A172 (cell line): ENCODE measurements at places on chromosomes 3 and 15.
A peak's percentile ranks its signal among the peaks of the same experiment; 100 is the strongest.

DNA sequence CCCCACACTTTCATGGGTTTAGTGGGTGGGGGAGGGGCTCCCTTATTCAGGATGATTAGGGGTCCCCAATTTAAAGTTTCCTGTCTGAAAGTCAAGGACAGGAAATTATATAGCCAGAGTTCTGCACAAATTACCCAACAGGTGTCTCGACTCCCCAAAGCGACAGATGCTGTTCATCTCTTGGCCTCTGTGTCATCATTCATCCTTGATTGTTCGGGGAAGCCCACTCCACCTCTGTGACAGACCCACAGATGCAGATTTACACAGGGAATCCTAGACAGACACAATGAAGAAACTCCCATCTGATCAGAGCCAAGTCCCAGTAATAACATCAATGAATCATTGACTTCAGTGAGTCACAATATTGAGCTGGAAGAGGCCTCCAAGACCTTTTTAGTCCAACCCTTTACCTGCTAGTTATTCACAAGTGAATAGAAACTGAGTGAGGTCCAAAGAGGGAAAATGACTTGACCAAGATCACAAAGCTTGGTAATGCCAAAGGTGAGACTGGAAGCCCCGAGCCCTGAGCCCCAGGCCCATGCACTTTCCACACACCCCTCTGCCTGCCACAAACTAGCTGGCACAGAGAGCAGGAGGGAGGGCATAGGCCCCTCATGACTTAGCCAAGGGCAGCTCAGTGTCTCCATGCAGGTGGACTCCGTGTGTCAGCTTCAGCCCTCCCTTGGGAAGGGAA is 7.9 kb upstream of the SRP14 start:
- DNase-seq: peak; percentile 73

DNA sequence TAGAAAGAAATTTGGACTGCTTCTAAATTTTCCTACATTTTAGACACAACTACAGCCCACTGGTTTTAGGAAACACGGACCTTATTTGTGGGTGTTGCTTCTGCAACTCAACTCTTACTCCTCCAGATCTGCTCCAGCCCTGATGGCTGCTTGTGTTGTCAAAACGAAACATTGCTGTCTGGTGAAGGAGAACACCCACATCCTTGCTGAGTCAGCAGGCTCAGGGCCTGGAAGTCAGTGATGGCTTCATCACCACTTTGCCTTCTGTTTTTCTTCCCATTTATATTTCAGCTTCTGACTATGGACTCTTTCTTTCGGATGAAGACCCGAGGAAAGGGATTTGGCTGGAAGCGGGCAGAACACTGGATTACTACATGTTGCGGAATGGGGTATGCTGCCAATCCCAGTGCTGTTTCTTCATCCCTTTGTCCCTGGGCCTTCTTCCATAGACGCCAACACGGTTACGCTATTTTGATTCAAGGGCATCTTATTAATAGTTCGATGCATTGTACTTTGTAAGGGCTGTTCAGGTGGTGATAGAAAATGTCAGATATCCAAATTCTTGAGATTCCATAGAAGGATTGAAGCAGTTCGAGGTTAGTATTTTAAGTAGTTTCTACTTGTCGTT is 392.6 kb upstream of the TPM1 start:
- peak; percentile 11 for DNase-seq

- DNase-seq: no peak
These were observed 1113.7 kb downstream of the OTOL1 start for GRCh38 chr3:162610261-162610660.

DNA sequence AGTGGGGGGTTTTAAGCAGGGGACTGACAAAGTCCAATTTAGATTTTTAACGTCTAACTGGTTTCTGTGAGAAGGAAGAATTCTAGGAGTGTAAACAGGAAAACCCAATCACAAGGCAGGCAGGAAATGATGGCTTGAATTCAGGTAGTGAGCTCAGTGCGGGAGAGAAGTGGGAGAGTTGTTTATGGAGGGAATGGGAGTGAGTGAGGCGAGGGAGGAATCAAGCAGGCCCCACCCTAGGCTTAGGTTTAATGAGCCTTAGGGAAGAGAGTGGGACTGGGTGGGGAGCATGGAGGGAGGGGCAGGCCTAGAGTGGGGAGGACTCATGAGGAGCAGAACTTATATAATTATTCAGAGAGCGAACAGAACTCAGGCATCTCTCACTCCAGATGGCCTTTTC is 17.9 kb downstream of the VIPR1 start:
- no peak for DNase-seq

DNA sequence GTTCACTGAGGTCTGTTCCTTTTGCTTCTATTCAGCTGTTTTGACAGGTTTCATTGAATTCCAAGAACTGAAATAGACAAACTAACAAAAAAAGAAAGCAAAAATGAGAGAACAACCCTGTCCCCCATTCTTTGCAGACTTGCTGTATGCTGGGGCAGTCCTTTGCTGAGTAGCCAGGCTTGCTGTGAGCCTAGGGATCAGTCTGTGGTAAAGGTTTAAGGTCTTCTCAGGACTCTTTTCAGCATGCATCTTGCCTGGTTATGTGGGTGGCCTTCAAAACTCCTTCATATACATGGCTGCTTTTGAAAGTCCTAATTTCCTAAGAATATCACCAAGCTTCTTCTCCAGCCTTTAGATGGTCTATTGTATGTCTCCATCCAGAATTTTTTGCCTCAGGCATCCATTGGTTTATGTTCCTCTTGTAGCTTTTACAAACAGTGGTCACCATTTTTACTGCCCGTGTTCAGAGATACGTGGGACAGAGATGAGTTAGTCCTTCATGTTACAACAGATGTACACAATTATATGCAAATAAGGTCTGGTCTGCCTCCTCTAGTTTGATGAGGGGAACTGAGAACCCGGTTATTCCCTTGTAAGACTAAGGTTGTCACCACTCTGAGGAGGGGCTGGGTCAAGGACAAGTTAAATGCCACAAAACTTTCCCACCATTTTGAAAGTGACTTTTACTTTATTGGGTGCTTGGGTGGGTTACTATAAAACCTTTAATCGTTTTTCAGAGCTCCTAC is 41.4 kb downstream of the SACM1L start:
- DNase-seq: no peak

DNA sequence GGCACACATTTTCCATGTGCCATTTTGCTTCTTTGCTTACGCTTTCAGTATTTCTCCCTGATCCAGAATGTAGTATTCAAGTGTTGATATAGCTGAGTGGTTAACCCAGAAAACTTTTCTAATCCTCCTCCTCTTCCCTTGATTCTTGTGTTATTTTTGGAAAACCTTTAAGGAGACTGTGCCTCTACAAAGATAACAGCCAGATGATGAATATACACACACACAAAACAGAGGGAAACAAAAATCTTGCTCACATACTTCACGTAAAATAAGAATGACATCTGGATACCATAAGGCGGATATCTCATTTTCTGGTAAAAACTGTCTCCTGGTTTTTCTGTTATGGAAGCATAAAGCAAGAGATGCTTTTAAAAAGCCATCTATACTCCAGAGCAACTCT is 295.8 kb upstream of the THBS1 start:
- no peak for DNase-seq
